ENCODE measurements at places on chromosomes 7 and 10.

DNA sequence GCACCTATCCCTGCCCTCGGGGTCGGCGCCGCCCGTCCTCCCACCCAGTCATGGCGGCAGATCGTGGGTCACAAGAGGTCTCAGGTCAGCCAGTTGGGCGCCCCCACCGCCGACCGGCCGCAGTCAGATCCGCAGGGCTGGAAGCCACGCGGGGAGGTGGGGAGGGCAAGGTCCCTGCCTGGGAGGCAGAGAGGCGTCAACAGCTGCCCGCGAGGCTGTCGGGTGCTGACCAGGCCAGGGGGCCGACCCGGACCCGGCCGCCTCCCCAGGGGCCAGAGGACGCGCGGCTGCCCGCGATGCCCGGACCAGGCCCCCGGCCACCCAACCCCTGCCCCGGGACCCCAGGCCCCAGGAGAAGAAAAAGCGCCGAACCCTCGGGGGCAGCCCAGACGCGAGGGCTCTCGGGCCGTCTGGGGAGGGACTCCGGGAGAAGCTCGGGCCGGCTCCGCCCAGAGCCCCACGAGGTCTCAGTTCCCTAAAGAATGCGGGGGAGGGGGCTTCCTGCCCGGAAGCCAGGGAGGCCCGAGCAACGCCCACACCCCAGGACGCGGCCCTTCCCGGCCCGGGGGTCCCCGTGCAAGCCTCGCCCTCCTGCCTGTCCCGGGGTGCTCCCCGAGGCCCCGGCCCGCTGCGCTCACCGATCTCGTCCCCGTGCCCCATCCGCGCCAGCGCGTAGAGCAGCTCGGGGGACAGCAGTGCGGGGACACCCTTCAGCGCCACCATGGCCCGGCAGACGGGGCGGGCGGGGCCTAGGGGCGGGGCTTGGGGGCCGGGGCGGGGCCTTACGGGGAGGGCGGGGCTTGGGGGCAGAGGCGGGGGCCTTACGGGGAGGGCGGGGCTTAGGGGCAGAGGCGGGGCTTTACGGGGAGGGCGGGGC, at the start of gene FUOM:
Gene FUOM (minus strand): TSS at position 735 of the 877 bp plus-strand sequence. CDS start 12 bp downstream, at position 723.
- DNase-seq, result peak; percentile 40

DNA sequence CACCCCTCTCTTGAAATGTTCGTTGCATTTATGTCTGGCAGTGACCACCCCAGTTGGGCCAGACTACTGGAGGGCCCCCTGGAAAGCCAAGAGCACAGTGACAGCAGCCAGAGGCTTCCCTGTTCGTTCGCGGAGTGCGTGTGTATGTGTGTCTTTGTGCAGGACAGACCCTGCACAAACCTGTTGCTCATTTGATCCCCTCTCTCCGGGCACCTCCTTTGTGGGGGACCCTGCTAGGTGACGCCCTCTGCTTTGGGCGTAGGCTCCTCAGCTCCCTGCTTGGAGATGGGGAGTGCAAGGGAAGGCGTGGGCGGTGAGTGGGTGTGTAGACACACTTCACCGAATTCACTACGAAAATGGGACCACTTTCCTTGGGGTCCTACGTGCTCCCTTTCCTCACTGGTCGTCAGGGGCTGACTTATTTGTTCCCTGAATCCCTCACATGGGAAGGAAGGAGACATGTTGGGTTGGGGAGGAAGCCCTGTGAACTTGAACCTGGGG, 38.7 kb downstream of the AGAP3 start:
- no peak for DNase-seq

DNA sequence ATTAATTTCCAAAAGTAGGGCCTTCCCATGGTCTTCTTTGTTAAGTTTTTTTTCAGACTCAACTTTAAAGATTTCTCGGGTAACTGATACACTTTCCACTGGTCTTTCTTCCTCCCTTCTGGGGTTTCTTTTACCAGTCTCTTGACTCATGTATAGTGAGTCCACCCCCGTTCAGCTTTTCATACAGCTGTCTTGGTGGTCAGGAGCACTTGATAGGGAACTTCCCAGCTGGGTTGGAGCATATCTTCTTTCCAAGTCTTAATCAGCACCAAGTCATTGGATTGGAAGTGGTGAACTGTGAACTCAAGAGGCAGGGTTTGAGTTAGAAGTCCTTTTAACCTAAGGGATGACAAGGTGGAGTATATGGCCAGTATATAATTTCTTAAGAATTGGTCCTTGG, 29.2 kb upstream of the ELOVL3 start:
- no peak for DNase-seq

DNA sequence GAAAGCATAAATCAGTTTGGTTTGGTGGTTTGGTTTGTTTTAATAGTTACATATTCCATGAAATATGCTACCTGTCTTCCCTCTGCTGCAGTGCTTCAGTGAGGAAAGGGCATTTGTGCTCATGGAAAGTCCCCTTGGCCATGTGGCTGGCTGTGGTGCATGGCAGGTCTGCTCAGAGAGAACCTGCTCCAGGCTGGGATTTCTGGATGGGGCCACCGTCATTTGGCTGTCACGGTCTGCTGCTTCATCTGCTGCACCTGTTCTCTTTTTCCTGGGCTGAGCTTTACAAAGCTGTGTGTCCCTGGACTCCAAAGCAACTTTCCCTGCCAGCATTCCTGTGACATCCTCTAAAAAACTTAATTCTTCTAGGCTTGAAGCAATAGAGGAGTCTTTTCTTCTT, 8.9 kb downstream of the CDK14 start:
- no peak for DNase-seq

DNA sequence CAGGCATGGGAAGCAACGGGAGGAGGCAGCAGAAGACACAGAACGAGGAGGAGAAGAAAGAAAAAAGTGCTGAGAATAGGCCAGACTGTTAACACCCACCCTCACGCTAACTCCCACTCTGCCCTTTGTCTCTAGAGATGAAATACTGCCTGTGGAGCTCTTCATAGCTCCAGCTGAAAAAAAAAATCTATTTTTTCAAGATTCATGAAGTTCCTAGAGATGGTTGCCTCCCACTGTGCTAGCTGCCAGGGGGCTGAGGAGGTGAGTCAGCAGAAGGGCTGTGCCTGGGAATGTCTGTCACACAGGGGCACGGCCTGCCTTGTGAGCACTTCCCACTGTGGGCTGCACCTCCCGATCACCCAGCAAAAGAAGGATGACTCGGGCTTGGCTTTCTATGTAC, 144.5 kb downstream of the RNF216 start:
- no peak for DNase-seq

DNA sequence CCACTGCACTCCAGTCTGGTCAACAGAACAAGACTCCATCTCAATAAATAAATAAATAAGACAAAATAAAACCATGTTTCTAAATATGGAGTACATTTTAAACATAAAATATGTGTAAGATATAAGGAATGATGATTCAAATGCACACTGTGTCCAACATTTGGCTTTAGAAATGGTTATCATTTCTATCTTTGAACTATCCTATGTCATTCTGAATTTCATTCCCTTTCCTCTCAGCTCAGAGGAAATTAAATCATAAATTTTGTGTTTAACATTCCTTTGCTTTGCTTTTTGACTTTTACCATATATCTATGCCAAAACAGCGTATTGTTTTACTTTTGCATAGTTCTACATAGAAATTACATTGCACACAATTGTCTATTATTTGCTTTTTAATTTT, 130.9 kb downstream of the GNAT3 start:
- DNase-seq, result no peak

GRCh38 chr7:41769162-41769561, 66.3 kb upstream of the INHBA start:
- DNase-seq, result no peak

- DNase-seq, result no peak
Measured at GRCh38 chr10:14884082-14884481, 5.4 kb downstream of the SUV39H2 start.

- DNase-seq, result no peak
Measured at GRCh38 chr10:61781969-61782403, 119.3 kb downstream of the CABCOCO1 start.

- DNase-seq, result no peak
Measured at GRCh38 chr7:40175725-40176510, 41.1 kb downstream of the SUGCT start.

- DNase-seq, result no peak
Measured at GRCh38 chr7:122329145-122329802, 24.7 kb upstream of the FEZF1 start.

GRCh38 chr7:58086871-58087535, 637.0 kb downstream of the ZNF716 start:
- no peak for DNase-seq
